ENCODE measurements at places on chromosomes 12 and 14.
A peak's percentile ranks its signal among the peaks of the same experiment; 100 is the strongest.

DNA sequence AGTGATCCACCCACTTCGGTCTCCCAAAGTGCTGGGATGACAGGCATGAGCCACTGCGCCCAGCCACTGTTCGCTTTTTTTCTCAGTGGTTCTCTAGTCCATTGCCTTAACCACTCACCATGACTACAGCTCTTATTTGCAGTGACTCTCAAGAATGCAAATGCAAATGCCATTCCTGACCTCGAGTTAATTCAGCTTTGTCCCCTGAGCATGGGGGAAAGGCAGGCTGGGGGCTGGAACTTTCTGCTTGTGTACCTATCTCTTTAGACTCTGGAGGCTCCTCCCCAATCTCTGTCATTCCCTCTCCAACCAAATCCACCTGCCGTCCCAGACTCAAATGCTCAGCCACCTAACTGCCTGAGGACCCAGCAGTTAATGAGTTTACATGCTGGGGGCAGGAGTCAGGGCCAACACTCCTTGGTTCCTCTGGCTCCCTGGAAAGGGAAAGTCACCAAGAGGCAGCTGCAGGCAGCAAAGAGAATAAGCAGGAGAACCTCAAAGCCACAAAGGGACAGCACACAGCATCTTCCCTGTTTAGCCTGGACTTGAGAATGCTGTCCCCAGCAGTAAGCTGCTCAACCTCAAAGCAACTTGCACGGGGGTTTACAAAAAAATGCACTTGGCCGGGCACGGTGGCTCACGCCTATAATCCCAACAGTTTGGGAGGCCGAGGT, 5.3 kb upstream of the HNF1A start:
- no peak for DNase-seq

DNA sequence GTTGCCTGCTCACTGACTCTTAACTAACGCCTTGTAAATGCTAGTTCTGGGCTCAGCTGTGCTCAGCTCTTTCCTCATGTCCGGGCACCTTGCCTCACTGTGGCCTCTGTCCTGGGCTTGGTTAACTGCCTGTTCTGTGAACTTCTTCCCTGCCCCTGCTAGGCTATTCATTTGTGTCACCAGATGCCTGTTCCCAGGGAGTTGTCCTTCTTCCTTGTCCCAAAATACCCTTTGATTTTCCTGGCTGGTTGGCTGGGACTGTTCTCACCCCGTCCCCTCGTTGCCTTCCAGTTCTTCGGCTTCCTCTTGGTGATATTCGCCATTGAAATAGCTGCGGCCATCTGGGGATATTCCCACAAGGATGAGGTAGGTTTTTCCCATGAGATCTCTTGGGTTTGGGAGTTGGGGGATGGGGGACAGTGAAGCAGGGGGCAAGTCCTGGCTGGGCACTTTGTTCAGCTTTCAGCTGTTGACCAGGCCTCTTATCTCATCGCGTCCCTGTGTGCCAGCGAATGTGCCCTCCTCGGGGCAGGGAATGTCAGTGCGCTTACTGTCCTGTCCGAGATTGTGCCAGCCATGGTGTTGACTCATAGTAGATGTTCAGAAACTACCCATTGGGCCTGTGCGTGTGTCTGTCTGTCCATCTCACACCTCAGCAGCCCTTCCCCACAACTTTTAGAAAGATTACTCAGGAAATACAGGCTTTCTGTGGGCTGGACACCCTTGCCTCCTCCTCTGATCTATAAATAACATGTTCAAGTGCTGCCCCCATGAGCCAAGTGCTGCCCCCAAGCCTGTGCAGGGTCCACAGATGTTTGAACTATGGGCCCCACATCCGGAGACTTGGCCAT, 33.1 kb downstream of the CD9 start:
- DNase-seq: no peak

DNA sequence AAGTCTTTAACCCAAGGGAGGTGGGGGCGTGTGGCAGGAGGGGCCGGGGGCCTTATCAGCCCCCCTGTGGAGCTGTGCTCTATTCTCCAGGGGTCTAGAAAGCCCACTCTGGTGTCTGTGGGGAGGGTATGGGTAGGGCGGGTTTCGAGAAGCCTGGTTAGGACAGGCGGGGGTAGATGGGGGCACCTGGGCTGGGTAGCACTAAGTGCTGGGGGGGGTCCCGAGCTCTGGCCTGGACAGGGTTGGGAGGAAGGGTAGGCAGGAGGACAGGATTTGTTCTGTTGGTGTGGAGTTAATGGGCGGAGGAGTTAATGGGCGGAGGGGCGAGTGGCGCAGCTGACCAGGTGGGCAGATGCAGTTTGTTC, 2.0 kb downstream of the PACS2 start:
- no peak for DNase-seq

- no peak for DNase-seq
Observed at GRCh38 chr14:105503935-105504692, 13.1 kb downstream of the TEDC1 start.

DNA sequence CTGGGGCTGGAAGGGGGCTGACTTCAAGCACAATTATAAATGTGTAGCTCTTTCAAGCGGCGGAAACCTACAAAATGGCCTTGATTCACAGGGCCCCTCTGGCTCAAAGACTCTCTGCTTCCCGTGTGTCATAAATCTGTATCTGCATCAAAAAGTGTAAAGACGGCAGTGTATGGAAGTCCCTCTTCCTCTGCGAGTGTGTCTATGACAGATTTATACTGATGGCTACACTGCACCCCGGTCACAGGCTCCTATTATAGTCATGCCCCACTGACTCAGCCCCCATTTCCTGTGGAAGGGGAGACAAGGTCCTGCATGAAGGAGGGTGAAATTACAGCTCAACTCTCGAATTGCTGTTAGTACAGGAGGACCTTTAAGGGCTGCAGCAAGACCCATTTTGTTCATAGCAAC, 68.6 kb downstream of the HMGA2 start:
- no peak for DNase-seq

GRCh38 chr12:21988619-21989018, 47.4 kb upstream of the ABCC9 start:
- no peak for DNase-seq

GRCh38 chr12:119781804-119782203, 95.3 kb downstream of the CIT start:
- DNase-seq: no peak

GRCh38 chr12:23628806-23629205, 320.7 kb downstream of the SOX5 start:
- no peak for DNase-seq

- no peak for DNase-seq
Observed at GRCh38 chr14:105087963-105088811, 23.0 kb upstream of the GPR132 start.

- no peak for DNase-seq
Observed at GRCh38 chr12:27277846-27278260, 33.8 kb downstream of the STK38L start.

- DNase-seq: no peak
Observed at GRCh38 chr14:55433880-55434804, 6.3 kb downstream of the TBPL2 start.

DNA sequence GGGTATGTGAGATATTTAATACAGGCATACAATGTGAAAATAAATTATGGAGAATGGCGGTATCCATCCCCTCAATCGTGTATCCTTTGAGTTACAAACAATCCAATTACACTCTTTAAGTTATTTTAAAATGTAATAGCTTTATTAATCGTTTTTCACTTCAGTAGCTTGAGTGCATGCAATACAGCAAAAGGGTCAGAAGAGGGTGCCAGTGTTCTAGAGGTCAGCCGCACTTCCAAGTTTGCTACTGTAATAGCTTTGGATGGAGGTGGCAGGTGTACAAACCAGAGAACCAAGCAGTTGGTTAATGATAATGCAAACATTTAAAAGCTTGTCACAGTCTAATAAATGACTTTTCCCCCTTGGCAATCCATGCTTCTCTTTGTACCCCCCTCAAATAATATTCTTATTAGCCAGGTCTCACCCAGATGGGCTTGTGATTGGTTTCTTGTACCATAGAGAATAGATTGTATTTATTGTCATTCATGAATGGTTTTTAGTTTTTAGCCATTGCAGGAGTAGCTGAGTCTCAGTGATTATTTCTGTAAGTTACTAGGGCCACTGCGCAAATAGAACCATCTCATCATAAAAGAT, 127.0 kb downstream of the ERC1 start:
- DNase-seq: peak; percentile 56

DNA sequence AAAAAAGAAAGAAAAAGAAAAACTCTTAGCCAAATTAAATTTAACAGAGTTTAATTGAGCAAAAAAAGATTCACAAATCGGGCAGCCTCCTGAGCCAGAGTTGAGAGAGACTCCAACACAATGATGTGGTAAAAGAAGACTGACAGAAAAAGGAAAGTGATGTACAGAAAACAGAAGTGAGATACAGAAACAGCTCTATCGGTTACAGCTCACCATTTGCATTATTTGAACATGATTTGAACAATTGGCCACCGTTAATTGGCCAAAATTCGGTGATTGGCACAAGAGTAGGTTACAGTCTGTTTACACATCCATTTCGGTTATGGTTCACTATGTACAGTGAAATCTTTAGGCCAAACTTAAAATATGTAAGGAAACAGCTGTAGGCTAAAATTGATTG, 117.7 kb downstream of the SPTSSA start:
- DNase-seq: no peak

DNA sequence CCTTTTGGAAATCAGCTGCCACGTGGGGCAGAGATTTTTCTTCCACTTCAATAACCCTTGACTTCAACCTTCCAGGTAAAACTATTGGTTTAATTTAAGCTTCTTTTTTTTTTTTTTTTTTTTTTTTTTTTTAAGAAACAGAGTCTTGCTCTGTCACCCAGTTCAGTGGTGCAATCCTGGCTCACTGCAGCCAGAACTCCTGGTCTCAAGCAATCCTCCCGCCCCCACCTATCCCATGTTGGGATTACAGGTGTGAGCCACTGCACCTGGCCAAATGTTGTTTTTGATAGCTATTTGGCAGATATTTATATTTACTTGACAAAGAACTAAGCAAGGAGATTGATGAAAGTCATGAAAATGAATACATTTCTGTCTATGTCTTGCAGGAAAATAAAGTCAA, 65.1 kb downstream of the SINHCAF start:
- DNase-seq: no peak

DNA sequence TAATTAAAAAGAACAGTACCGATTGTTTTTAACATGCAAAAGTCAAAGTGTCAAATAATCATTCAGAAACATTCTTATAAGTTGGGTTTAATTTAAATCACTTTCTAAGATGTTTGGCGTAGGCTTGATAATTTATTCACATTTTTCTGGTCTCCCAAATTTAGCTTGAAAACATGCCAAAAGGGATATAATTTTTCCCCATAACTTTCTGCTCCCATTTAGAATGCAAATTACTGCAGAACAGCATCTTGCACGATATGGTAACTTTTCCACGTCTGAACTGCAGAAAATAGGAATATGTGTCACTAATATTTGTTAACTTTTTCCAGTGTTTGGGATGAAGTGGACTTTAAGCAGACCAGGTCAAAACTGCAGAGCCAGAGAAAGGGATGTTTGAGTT, 1592.4 kb upstream of the SEL1L start:
- no peak for DNase-seq

DNA sequence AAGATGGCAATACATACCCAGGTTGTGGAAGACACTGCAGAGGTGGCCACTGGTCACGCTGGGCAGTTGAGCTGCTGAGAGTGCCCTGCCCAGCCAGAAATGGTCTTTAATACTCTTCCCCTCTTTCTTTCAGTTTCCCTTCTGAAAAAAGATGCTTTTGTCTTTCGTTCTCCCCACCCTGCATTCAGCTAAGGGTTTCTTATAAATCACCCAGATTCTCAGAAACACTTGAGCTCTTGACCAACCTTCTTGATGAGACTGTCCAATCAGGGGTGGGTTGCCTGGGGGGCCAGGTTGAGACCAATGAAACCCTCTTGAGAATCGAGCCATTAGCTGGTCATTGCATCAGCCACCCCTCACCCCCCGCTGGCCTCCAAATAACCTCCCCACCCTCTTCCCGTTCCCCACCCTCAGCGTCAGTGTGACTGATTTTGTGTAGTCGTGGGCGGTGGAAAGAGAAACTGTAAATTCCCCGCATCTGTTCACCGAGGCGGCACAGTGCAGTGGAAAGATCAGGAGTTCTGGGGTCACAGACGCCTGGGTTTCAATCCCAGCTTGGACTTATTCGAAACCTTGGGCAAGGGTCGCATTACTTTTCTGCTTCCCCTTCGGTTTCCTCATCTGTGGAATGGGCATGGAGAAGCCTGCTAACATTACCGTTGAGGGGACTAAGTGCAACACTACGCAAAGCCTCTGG, 52.3 kb downstream of the SLC25A47 start:
- peak; percentile 75 for DNase-seq

- DNase-seq: no peak
Observed at GRCh38 chr14:73942180-73942579, 7.7 kb downstream of the FAM161B start.

All from activated CD4-positive, alpha-beta T cell treated with anti-CD3 and anti-CD28 coated beads for 24 hours (primary cell).